ENCODE measurements at places on chromosomes 3 and 15. TPM values are rescaled to one million over a fixed set of nuclear protein-coding genes. Genes with fewer than 3 reads are reported as not detected.
A peak's percentile ranks its signal among the peaks of the same experiment; 100 is the strongest.

Gene USF3
- 10.5 TPM for total RNA-seq

DNA sequence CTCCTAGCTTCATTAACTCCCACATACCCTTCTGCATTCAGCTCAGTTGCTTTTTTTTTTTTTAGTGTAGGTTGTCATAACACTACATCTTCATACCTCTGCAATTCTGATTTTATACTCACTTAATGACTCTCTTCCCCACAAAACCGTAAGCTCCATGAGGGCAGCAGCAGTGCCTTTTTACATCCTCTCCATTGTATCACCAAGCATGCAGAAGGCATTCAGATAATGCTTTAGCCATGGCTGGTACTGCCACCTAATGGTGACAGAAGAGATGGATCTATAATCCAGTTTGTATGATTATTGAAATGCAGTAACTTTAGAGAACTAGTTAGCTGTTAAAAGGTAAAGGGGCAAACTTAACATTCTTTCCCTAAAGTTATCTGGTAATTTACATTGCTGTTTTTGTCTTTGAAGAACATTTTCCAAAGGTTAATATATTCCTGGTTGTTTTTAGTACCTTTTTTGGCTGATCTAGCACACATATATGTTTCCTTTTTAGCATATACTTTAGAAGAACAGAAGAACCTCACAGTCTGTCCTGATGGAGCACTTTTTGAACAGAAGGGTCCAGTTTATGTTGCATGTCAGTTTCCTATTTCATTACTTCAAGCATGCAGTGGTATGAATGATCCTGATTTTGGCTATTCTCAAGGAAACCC is 36.8 kb downstream of the ATP1B3 start:
- peak; percentile 68 for DNase-seq
- H3K4me1 ChIP-seq: peaks cover 18% of the 10 kb centered on the region
- H3K36me3 ChIP-seq: peaks cover 48% of the 10 kb centered on the region
- H3K27me3 ChIP-seq: no peaks in the 10 kb centered on the region
- no peak overlapping the region for H3K4me3 ChIP-seq

Gene CAMK2N2
- total RNA-seq: 6.0 TPM

GRCh38 chr3:126125341-126125740 is 41.4 kb upstream of the SLC41A3 start:
- H3K27me3 ChIP-seq: peaks cover 45% of the 10 kb centered on the region
- H3K4me3 ChIP-seq: no peak overlapping the region
- H3K36me3 ChIP-seq: no peaks in the 10 kb centered on the region
- DNase-seq: no peak

Gene MEIS2
- total RNA-seq: 48.0 TPM

Gene SLC38A3
- not detected for total RNA-seq

DNA sequence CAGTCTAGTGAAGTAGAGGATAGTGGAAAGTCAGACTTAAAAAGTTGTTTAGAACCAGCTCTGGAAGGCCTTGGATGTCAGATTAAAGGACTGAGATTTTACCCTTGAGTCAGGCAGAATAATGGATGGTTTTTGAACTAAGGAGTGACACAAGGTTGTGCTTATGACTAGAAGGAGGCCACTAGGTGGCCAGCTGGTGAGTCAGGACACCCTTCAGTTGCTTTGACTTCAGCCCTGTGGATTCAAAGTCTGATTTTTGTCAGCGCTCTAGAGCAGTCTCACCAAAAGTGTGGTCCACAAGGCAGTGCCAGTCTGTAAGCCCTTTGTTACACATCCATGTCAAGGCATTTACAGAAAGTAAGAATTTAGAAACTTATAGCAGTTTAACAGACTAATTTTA is 3.8 kb upstream of the GABPB1 start:
- peaks cover 19% of the 10 kb centered on the region for H3K4me1 ChIP-seq
- H3K27ac ChIP-seq: no peak overlapping the region
- peak; percentile 66 for DNase-seq
- peaks cover 7% of the 10 kb centered on the region for H3K27me3 ChIP-seq
- no peak overlapping the region for H3K4me3 ChIP-seq

- H3K36me3 ChIP-seq: peaks cover 46% of the 10 kb centered on the region
Observed at GRCh38 chr3:16477056-16477455, 36.4 kb downstream of the RFTN1 start.

Gene MELTF
- total RNA-seq: 1.4 TPM

- H3K4me1 ChIP-seq: no peaks in the 10 kb centered on the region
- no peak overlapping the region for H3K4me3 ChIP-seq
- no peaks in the 10 kb centered on the region for H3K27me3 ChIP-seq
- peaks cover 10% of the 10 kb centered on the region for H3K36me3 ChIP-seq
- no peak for DNase-seq
Observed at GRCh38 chr3:53092942-53093341, 37.3 kb downstream of the RFT1 start.

DNA sequence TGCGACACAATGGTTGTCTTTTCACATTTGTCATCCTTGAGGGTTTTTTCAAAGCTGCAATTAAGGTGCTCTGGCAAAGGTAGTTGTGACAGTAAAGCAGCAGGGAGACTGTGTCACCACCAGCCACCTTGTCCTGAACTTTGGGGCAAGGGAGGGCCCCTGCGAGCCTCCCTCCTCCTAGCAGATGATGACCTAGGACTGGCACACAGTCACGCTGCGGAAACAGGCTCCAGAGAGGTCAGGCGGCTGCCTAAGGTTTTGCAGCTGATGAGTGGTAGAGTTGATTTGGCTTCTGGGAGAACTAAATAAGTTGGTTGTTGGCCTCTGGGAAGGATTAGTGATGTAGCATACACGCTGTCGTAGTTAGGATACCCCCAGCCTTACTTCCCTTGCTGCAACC is 62.7 kb downstream of the PDIA5 start:
- H3K27me3 ChIP-seq: no peaks in the 10 kb centered on the region
- DNase-seq: no peak
- no peak overlapping the region for H3K27ac ChIP-seq
- peaks cover 15% of the 10 kb centered on the region for H3K36me3 ChIP-seq
- peaks cover 13% of the 10 kb centered on the region for H3K4me1 ChIP-seq

DNA sequence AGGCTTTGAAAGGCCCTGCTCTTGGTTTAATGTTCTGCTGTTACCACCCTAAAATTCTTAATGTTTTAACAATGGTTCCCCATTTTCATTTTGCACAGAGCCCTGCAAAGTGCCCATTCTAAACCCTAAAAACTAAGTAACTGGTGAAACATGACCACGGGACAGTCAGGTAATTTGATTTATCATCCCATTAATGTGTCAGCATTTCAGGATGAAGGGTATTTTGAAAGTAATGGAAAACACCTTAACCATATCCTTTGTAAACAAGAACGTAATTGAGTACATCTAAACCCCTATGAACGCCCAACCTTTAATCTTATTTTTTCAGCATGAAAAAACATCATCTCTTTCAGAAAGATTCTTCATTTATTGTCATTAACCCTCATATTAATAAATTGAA is 164.9 kb upstream of the IL12A start:
- H3K27me3 ChIP-seq: no peaks in the 10 kb centered on the region
- H3K36me3 ChIP-seq: peaks cover 12% of the 10 kb centered on the region
- peak overlapping the region; percentile 29 for H3K4me3 ChIP-seq
- H3K4me1 ChIP-seq: peaks cover 83% of the 10 kb centered on the region

Gene CD200
- total RNA-seq: not detected

DNA sequence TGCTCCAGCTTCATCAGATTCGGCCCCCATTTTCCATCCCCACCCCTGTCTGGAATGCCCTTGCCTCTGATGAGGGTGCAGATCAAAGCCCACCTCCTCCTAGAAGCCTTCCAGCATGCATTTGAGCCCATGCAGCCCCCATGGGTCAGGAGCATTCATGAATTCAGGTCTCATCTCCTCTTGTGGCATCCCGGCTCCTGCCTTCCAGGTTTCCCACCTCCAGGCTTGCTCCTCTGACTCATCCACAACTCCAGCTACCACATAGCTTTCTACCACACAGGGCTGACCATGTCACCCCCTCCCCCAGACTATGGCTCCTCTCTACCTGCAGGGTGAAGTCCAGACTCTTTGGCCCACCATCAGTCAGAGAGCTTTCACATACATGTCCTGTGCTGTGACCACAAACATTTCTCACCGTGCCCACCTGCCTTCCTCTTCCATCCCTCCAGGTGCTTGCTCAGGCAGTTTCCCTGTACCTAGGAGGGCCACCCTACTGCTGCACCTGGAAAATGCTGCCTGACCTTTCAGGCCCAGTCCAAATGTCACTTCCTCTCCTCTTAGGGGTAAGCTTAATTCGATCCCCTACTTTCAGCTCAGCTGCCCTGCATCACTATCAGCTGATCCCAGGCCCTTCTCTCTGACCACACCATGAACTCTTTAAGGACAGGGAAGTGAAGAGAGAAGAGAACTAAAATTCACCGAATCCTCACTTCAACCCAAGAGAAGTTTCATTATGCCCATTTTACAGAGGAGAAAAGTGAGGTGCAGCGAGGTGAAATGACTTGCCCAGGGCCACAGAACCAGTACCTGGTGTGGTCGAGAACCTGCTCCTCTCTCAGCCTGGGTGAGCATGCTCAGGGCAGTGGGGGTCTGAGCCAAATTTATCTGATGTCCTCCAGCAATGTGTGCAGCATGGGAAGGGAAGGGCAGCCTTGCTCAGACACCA is 13.7 kb upstream of the FGD5 start:
- no peaks in the 10 kb centered on the region for H3K36me3 ChIP-seq
- H3K4me1 ChIP-seq: no peaks in the 10 kb centered on the region
- peaks cover 26% of the 10 kb centered on the region for H3K27me3 ChIP-seq
- no peak overlapping the region for H3K27ac ChIP-seq

Gene FAM81A
- total RNA-seq: not detected

DNA sequence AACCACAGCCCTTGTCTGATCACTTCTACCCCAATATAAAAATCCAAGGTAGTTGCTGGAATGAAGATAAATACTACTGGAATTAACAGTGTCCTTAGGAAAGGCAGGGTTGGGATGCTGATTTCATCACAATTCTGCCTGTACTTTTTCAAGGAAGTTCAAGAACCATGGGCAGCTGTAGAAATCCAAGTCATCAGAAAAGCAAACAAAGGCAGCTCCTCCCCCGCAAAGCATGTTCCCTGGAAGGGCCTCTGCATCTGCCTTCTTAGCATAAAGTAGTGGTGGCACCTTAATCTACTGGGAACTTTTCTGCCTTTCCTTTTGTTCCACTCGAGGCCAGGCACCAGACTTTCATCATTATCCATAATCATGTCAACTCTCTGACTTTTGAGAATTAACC is 54.4 kb downstream of the ERC2 start:
- H3K27me3 ChIP-seq: peaks cover 3% of the 10 kb centered on the region
- no peak overlapping the region for H3K27ac ChIP-seq
- no peak for DNase-seq
- H3K4me3 ChIP-seq: no peak overlapping the region
- no peaks in the 10 kb centered on the region for H3K4me1 ChIP-seq
- H3K36me3 ChIP-seq: no peaks in the 10 kb centered on the region

Gene BCHE
- total RNA-seq: not detected

GRCh38 chr3:192855434-192855833 is 62.2 kb downstream of the MB21D2 start:
- no peak overlapping the region for H3K27ac ChIP-seq
- H3K4me3 ChIP-seq: no peak overlapping the region
- H3K4me1 ChIP-seq: peaks cover 72% of the 10 kb centered on the region
- DNase-seq: no peak

Gene TICRR
- total RNA-seq: 5.4 TPM

Gene C3orf22
- total RNA-seq: not detected

GRCh38 chr3:119098619-119099222 is 47.2 kb upstream of the TEX55 start:
- no peak overlapping the region for H3K4me3 ChIP-seq
- H3K36me3 ChIP-seq: no peaks in the 10 kb centered on the region
- no peak overlapping the region for H3K27ac ChIP-seq
- H3K4me1 ChIP-seq: no peaks in the 10 kb centered on the region
- H3K27me3 ChIP-seq: 0 out of 2 replicates have a peak, but pooled peaks cover 1% of the 10 kb centered on the region

GRCh38 chr15:39396979-39397615 is 183.8 kb upstream of the THBS1 start:
- H3K4me3 ChIP-seq: no peak overlapping the region
- H3K27ac ChIP-seq: no peak overlapping the region
- no peaks in the 10 kb centered on the region for H3K27me3 ChIP-seq

- no peaks in the 10 kb centered on the region for H3K4me1 ChIP-seq
- H3K36me3 ChIP-seq: no peaks in the 10 kb centered on the region
- no peak overlapping the region for H3K4me3 ChIP-seq
- H3K27me3 ChIP-seq: peaks cover 48% of the 10 kb centered on the region
Observed at GRCh38 chr15:31156226-31156625, 54.7 kb upstream of the TRPM1 start.

DNA sequence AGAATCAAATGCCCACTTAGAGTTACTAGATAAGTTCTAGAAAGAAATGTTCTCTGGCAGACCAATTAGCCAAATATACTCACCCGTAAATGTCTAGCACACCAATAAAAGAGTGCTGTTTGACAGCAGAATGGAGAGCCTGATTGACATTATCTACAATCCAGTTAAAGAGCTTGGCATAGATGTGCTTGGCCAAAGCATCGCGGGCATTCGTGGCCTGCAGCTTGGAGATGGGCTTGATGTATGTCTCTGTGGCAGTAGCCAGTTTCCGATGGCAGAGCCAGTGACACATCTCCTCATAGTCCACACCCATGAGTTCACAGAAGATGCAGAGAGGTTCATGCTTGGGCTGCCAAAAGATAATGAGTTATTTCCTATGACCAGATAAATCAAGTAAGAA is 101.5 kb upstream of the MYO5C start:
- no peak overlapping the region for H3K4me3 ChIP-seq
- peaks cover 12% of the 10 kb centered on the region for H3K4me1 ChIP-seq
- peaks cover 10% of the 10 kb centered on the region for H3K36me3 ChIP-seq
- H3K27ac ChIP-seq: no peak overlapping the region
- no peak for DNase-seq
- no peaks in the 10 kb centered on the region for H3K27me3 ChIP-seq

DNA sequence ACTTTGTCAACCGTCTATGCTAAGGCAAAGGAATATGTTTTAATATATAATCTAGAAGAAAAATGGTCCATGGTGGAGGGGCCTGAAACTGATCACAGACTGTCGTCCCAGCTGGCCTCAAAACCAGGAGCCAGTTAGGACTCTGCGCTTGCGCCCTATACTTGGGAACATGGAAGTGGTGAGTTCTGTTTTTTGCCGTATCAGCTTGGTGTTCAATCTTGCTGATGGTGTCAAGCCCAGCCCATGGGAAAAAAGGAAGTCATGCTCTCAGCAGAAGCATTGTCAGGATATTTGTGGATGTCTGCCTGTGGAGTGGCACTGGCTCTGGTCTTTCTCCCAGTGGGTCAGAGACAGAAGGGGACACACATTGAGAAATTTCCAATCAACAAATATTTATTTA is 342.0 kb upstream of the CTDSPL start:
- H3K27ac ChIP-seq: no peak overlapping the region
- DNase-seq: no peak
- H3K4me3 ChIP-seq: no peak overlapping the region
- H3K27me3 ChIP-seq: peaks cover 19% of the 10 kb centered on the region

Gene PAQR5
- 1.0 TPM for total RNA-seq

Gene MGLL
- 140 TPM for total RNA-seq

GRCh38 chr15:88470625-88471372 is 3.3 kb downstream of the MRPS11 start:
- H3K27ac ChIP-seq: no peak overlapping the region
- no peaks in the 10 kb centered on the region for H3K27me3 ChIP-seq
- peaks cover 24% of the 10 kb centered on the region for H3K36me3 ChIP-seq
- H3K4me1 ChIP-seq: peaks cover 20% of the 10 kb centered on the region

DNA sequence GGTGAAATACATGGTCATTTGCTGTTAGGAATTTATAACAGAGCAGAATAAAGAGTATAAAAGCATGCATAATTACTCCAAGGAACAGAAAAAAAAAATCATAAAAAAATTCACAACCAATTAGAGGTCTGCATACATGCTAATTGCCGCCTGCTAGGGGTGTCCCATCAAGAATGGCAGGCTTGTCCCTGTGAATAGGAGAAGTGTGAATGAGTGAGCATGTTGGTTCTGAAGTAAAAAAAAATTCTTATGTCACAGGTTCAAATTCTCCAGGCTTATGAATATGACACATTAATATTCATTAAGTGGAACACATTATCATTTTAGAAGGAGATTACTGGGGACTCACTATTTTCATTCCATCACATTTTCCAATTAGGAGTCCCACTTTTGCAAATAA is 822.7 kb downstream of the NTRK3 start:
- no peaks in the 10 kb centered on the region for H3K27me3 ChIP-seq
- DNase-seq: no peak
- no peak overlapping the region for H3K27ac ChIP-seq
- no peak overlapping the region for H3K4me3 ChIP-seq
- no peaks in the 10 kb centered on the region for H3K36me3 ChIP-seq
